ENCODE measurements at places on chromosomes 6 and 20. TPM values are rescaled to one million over a fixed set of nuclear protein-coding genes. Genes with fewer than 3 reads are reported as not detected.

ZNF165 gene
- 0.24 TPM for total RNA-seq

STX7 gene
- 46.4 TPM for total RNA-seq

RNF8 gene
- 18.1 TPM for total RNA-seq

MLN gene
- total RNA-seq: not detected

DSP gene
- total RNA-seq: 198 TPM

HLA-DQB1 gene
- total RNA-seq: 15.3 TPM

ADGRB3 gene
- total RNA-seq: 1.7 TPM

TMEM74B gene
- 6.4 TPM for total RNA-seq

CALHM4 gene
- not detected for total RNA-seq

BCAS1 gene
- not detected for total RNA-seq

NOL4L gene
- 8.5 TPM for total RNA-seq

GABRR1 gene
- not detected for total RNA-seq

GRCh38 chr20:58774214-58774613 lies 76.5 kb downstream of the GNAS-AS1 start:
- DNase-seq: no peak

DNA sequence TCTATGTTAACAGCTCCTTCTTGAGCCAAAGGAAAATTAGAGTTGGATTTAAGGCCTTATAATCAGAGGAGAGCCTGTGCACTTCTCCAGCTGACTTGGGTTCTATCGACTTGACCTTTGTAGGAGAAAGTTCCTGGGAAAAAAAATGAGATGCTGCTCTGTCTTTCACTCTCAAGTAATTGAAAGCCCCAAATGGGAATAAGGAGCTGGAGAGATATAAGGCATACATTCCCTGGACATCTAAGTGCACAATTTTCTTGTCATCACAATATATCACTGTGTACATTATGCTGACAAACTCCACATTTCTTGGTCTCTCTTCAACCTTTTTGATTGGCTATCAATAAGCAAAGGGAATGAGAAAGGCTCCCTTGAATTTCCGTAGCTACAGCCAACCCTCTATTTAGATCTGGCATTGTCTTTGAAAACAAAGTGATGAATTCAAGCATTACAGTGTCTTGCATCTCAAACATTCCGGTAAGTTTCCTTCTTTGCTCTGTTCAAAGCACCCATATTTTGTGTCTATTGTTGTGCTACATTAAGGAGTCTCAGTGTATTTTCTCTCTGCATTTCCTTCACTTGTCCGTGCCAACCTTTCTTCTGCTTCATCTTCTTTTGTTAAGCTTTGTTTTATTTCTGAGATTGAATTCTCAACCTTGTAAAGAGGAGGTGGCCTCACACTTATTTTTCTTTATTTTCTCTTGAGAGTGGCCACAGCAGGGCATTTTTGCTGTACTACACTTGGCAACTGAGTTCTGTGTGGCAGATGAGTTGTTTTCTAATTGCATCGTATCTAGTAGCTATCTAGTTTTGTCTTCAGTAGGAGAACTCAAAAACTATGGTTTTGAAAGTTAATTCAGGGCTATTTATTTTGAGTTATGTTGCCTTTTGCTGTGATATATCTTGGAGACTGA lies 450.3 kb upstream of the MAN1A1 start:
- DNase-seq: no peak

DNA sequence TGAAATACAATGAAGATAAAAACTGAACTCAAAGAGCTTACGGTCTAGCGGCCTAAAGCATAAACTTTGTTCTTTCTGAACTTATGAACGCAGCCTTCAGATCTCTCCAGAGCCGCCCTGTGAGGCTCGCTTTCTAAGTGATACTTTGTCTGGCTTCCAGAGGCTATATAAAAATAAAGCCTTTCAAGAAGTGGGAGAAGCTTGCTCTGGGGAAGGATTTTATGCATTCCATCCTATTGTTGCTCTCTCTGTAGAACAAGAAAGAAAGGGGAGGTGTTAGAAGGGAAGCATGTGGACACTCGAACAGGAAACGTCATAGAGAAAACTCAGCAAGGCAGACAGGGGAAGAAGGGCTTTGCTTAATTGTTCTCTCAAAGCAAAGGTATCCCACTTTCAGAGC lies 77.0 kb downstream of the TBX18 start:
- no peak for DNase-seq

GRCh38 chr6:136763716-136764516 lies 28.4 kb downstream of the MAP3K5 start:
- no peak for DNase-seq

- no peak for DNase-seq
These were observed 148.8 kb upstream of the EPHA7 start for GRCh38 chr6:93568169-93568568.

GRCh38 chr6:95877480-95877879 lies 138.3 kb upstream of the FUT9 start:
- DNase-seq: no peak

DNA sequence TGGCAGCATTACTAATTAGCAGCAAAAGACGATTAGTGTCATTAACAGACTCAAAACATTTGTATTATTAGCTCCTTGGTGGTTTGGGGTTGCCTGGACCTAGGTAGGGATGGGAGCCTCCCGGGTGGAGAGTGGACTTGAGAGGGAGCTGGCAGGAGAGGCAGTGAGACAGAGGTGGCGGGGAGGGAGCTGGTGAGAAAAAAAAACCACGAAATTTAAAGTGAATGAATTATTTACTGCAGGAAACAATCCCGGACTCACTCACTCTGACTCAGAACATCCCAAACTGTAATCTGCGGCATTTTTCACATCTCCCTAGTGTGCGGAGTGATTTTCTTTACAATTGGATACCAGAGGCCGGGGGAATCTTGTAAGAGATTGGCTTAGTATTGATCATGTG lies 14.3 kb upstream of the CDH22 start:
- DNase-seq: no peak

DNA sequence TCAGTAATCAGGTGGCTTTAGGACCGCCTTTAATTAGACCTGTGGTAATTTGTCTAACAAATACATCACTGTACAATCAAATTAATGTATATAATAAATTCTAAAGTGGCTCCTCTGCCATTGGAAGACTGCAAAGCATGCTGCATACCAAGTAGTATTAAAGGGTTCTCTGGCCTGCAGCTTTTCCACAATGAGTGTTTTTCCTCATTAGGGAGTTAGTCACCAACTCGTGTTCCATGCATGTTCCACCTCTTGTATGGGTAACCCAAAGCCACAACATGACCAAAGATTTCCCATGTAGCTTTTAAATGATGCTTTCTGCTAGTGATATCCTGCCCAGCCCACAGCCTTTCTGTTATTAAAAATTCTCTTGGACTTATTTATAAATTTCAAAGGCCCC lies 218.7 kb downstream of the FUT9 start:
- no peak for DNase-seq

DNA sequence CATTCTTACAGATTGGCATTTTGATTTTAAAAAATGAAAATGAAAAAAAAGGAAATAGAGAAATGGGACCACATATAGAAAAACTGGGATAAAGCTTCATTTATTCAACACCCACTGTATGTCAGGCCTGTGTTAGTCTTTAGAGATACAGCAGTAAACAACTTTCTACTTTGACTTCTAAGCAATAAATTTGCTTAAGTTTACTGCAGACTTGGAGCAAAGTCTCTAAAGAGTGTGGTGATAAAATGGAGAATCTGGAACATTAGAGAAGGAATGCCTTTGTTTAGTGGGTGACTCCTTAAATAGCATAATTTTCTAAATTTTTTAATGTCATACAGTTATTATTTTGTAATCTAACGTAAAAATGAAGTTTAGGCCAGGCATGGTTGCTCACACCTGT lies 80.7 kb upstream of the CNKSR3 start:
- DNase-seq: no peak

DNA sequence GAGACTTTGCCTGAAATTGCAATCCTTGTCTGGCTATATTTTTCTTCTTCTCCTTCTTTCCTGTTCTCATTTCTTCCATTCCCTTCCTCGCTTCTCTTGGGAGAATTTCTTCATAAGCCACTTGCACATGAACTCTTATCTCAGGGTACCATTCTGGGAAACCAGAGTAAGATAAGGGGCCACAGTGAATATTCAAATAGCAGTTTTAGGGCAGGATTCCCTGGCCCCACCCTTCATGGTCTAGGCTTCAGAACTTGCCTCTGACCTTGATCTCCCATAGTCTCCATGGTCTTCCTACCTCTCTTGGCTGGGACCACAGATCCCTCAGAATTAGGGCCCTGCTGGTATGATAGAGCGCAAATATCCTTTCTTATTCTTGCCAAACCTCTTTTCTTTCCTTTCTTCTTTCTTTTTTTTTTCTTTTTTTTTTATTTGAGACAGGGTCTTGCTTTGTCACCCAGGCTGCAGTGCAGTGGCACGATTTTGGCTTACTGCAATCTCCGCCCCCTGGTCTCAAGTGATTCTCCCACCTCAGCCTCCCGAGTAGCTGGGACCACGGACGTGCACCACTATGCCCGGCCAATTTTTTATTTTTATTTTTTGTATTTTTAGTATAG lies 123.0 kb upstream of the CITED2 start:
- no peak for DNase-seq

DNA sequence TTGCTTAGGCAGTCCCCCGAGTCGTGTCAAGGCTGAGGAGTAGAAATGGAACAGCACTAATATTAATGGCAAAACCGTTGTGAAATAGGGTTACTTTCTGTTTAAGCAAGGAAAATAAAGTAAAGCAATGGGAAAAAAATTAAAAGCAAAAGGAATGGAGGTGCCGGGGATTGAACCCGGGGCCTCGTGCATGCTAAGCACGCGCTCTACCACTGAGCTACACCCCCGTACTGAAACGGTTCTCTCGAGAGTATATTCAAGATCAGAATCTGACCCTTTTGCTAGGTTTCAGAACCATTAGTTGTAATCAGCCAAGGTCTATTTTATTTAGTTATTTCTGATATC lies 85.5 kb downstream of the TRIM27 start:
- DNase-seq: peak; percentile 45

DNA sequence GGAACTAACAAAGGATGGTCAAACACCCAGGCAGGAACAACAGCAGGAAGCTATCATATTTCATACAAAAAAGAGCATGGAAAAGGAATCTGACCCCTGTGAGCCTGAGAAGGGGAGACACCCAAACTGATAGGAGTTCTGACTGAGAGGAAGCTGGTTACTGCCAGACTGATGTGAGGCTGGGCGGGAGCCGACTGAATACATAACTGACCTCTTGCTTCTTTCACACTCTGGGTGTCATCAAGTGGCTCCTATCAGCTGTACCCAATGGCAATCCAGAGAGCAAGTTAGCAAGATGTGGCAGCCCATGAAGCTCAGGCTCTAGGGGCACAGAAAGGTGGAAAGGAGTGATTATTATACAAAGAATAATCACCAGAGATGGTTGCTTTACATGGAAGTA lies 795.1 kb upstream of the HS3ST5 start:
- no peak for DNase-seq

GRCh38 chr6:158500016-158500735 lies 59.7 kb upstream of the TMEM181 start:
- no peak for DNase-seq

GRCh38 chr20:3446779-3447178 lies 24.0 kb upstream of the ATRN start:
- DNase-seq: no peak

GRCh38 chr20:2690718-2691117 lies 1.9 kb upstream of the EBF4 start:
- DNase-seq: no peak

- no peak for DNase-seq
These were observed 19.0 kb upstream of the MAP3K7 start for GRCh38 chr6:90605749-90606340.

DNA sequence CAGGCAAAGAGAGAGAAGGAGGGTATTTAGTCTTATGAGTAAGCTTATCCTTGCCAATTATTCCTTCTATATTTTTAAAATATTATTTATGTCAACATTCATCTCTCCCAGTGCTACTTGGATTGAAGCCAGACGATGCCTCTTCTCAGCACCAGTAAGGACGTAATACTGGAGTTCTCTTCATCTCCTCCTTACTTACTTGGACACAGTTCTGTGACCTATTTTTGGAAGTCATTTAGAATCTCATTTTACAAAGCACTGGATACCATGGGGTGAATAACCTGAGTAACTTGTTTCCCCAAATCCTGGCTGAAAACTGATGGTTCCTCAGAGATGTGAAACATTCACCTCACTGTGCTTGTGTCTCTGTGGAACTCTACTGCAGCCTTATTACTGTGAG lies 137.4 kb upstream of the LAMP5 start:
- no peak for DNase-seq

- no peak for DNase-seq
These were observed 76.8 kb downstream of the PRDM1 start for GRCh38 chr6:106162921-106163320.

- DNase-seq: no peak
These were observed 16.8 kb downstream of the RIPK1 start for GRCh38 chr6:3085074-3085473.

- no peak for DNase-seq
These were observed at the start of gene NKAIN2 for GRCh38 chr6:123803504-123804013. NKAIN2 (plus strand) TSS chr6:123803865.

DNA sequence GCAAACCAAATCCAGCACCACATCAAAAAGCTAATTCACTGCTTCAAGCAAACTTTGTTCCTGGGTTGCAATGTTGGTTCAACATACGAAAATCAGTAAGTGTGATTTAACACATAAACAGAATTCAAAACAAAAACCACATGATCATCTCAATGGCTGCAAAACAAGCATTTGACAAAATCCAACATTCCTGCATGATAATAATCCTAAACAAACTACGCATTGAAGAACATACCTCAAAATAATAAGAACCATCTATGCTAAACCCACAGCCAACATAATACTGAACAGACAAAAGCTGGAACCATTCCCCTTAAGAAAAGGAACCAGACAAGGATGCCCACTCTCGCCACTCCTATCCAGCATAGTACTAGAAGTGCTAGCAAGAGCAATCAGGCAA lies 49.9 kb downstream of the RNGTT start:
- no peak for DNase-seq

DNA sequence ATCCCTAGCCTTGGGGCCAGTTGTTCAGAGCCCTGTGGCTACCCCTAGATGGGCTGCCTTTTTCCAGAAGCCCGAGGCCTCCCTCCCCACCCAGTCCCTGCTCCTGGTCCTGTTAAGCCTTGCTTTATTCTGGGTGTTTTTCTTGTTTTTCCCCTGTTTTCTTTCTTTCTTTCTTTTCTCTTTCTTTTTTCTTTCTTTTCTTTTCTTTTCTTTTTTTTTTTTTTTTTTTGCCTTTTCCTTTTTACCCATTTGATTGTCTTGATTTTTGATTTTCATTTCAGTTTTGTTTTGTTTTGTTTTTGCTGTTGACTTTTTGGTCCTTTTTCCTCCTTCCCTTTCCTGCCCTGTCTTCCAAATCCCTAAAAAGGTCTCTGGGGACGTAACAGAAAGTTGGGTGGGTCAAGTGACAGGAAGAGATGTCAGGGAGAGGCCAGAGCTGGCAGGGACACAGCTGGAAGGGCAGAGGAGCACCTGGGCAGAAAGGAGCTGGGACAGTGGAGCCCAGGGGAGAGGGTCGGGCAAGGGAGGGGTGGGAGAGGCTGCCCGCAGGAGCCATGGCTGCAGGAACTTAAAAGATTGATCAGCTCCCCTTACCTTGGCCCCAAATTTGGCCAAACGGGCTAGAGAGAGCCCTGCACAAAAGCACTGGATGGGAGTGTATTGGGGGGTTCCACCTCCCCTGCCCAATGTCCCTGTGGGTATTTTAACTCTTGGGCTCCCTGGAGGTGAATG lies 27.6 kb downstream of the MYH7B start:
- DNase-seq: peak; percentile 20

Data from left cardiac atrium (tissue), 4 donors.